A549 treated with Hydrocortisone at 1 μM for 4 hours (cell line): ENCODE measurements at places on chromosomes 11 and 22. TPM values are rescaled to one million over a fixed set of nuclear protein-coding genes. Genes with fewer than 3 reads are reported as not detected.

Gene TCN2
- 4.2 to 7.4 TPM (median 5.8 TPM) in 5 replicates for total RNA-seq

Gene PRDM11
- total RNA-seq = 5.9 to 8.2 TPM (median 7.2 TPM) in 5 replicates

Gene ANO5
- total RNA-seq = 1.1 to 2.2 TPM (median 1.5 TPM) in 5 replicates

Gene ANKK1
- 0.03 to 0.11 TPM (median 0.05 TPM) in 3 of 5 replicates, not detected in the others for total RNA-seq

Gene CD6
- total RNA-seq = 0.08 to 0.22 TPM (median 0.21 TPM) in 5 replicates

Gene VWCE
- total RNA-seq = 0.51 to 0.97 TPM (median 0.69 TPM) in 5 replicates

Gene CLDN5
- not detected in 5 replicates for total RNA-seq

Gene SEC14L6
- total RNA-seq = not detected in 5 replicates

Gene ISX
- total RNA-seq = not detected in 5 replicates

Gene BTG4
- total RNA-seq = 0.10 to 0.23 TPM (median 0.16 TPM) in 4 of 5 replicates, not detected in the other

Gene EHF
- total RNA-seq = 0.76 to 1.7 TPM (median 0.90 TPM) in 5 replicates

Gene VPREB1
- not detected in 5 replicates for total RNA-seq

Gene UBQLNL
- not detected in 5 replicates for total RNA-seq

Gene AIFM3
- total RNA-seq = 1.6 to 3.8 TPM (median 3.5 TPM) in 5 replicates

Gene NARS2
- 14.6 to 20.6 TPM (median 17.5 TPM) in 5 replicates for total RNA-seq

Gene JRKL
- total RNA-seq = 4.2 to 8.3 TPM (median 5.6 TPM) in 5 replicates

Gene CARNS1
- total RNA-seq = 0.09 to 0.20 TPM (median 0.12 TPM) in 5 replicates

Gene OR51B4
- not detected in 5 replicates for total RNA-seq

Gene OR52N4
- not detected in 5 replicates for total RNA-seq

Gene TMEM218
- total RNA-seq = 20.1 to 25.1 TPM (median 21.5 TPM) in 5 replicates

Gene MS4A6A
- total RNA-seq = not detected in 5 replicates

Gene IL17RA
- 5.9 to 8.2 TPM (median 6.0 TPM) in 5 replicates for total RNA-seq

Gene KCNJ4
- total RNA-seq = 0.38 to 0.74 TPM (median 0.47 TPM) in 5 replicates

Gene MPEG1
- not detected in 5 replicates for total RNA-seq

Gene RHOD
- total RNA-seq = 33.3 to 54.8 TPM (median 44.0 TPM) in 5 replicates

Gene OR4C13
- not detected in 5 replicates for total RNA-seq

Gene MEI1
- 0.25 TPM in 1 of 5 replicates, not detected in the others for total RNA-seq

Gene SLC36A4
- total RNA-seq = 13.0 to 18.1 TPM (median 16.5 TPM) in 5 replicates

Gene HBE1
- 0.16 TPM in 1 of 5 replicates, not detected in the others for total RNA-seq

Gene ME3
- 15.6 to 17.2 TPM (median 15.8 TPM) in 5 replicates for total RNA-seq

Gene ALG9
- total RNA-seq = 18.2 to 21.0 TPM (median 20.2 TPM) in 5 replicates
